Activated CD8-positive, alpha-beta memory T cell treated with anti-CD3 and anti-CD28 coated beads for 1 hour (primary cell): ENCODE measurements at places on chromosomes 12 and 14.

- DNase-seq: no peak
Observed at GRCh38 chr14:84937016-84937415, 592.9 kb upstream of the FLRT2 start.

DNA sequence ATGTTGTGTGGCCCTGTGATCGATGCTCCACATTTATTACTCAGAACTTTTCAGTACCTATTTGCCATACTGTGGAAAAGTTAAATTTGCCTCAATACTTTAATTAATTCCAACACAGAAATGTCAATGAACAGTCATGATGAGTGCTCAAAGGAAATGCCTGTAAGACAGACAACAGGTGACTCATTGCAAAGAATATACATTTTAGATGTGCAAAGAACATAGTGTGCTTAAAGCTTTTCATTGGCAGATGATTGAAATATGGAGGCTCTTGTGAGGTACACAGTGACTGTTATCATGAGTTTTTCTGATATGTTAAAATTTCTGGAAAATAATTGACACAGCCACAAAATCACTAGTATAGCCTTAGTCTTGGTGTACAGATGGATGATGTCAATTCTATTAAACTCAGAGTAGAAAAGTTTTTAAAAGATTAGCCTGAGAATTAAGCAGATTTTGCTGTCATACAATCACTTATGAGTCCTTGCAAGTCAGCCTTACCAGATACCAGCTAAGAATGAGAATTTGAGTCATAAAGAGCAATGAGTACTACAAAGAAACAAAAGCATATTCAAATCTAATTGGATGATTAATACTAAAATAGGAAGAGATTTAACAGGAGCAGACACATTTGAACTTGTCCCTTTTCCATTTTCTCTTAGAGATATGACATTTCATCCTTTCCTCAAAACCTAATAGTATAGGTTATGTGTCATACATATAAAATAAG, 544.1 kb downstream of the KCNH5 start:
- no peak for DNase-seq

GRCh38 chr12:113420996-113421595, 1.1 kb upstream of the SDSL start:
- DNase-seq: no peak

GRCh38 chr14:84107835-84108343, 1422.1 kb upstream of the FLRT2 start:
- DNase-seq: no peak

DNA sequence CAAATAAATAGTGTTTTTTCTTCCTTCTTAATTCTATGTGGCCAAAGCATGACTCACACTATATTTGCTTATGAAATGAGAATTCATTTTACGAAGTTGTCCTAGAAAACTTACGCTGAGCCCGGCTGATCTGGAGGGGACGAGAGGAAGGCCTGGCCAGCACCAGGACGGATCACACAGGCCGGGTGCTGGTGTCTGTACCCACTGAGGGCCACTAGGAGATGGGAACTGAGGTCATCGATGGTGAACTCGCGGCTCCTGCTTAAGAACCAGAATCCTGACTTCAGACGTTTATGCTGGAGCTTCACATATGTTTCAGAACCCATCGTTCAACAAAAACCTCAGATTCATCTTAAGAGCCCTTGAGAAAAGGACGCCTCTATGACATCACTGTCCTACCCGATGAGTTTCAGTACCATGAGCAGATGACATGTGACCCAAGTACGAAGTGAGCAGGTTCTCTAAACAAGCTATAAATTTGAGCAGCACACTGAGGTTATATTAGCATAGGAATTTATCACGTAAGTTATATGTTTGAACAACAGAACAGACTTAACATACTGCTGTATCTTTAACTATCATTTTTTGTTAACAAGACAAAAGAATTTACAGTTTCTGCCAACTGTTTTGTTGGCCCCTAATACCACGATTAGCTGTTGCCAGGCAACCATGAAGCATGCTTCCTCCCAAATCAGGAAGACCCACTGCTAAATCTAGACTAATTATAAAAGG, 111.9 kb downstream of the FOXN3 start:
- DNase-seq: no peak

GRCh38 chr12:22459838-22460490, 84.4 kb downstream of the C2CD5 start:
- DNase-seq: no peak
